ENCODE measurements at places on chromosomes 4 and X. TPM values are rescaled to one million over a fixed set of nuclear protein-coding genes. Genes with fewer than 3 reads are reported as not detected.

DNA sequence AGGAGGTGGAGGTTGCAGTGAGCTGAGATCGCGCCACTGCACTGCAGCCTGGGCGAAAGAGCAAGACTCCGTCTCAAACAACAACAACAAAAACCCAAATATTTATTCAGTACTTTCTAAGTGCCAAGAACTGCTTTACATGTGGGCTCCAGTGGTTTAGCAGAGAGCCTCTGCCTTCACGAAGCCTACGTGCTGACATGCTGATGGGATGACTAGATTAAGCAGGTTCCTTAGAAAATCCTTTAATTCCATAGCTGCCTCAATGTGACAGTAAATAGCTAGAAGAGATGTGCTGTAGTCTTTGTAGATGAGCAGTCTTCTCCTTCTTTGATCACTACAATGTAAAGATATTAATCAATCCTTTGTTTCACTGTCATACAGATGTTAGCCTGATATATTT, 49.6 kb downstream of the TAPT1 start:
- DNase-seq = no peak

- no peak for DNase-seq
Measured at GRCh38 chrX:23554304-23554703, 113.0 kb upstream of the PRDX4 start.

DNA sequence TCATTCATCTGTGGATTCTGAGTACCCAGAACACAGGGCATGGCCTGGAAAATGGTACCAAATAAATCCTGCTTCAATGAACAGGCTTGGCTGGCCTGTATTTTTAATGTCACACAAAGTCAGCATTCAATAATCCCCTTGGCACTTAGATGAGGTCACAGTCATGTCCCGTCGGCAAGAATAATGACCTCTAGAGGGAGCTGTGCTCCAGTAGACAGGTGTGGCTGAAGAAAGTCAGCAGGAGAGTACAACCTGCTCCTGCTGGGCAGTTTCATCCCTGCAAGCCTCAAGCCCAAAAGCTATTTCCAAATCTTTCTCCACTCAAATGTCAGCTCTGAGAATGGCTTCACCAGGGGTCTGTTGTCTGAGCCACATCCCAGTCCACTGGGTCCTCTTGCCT, 404.0 kb upstream of the F9 start:
- DNase-seq = no peak

The TBC1D25 gene
- 13.0 TPM for total RNA-seq

- DNase-seq = no peak
Measured at GRCh38 chrX:9865804-9866472, 79.7 kb downstream of the SHROOM2 start.

The GLRA2 gene
- not detected for total RNA-seq

DNA sequence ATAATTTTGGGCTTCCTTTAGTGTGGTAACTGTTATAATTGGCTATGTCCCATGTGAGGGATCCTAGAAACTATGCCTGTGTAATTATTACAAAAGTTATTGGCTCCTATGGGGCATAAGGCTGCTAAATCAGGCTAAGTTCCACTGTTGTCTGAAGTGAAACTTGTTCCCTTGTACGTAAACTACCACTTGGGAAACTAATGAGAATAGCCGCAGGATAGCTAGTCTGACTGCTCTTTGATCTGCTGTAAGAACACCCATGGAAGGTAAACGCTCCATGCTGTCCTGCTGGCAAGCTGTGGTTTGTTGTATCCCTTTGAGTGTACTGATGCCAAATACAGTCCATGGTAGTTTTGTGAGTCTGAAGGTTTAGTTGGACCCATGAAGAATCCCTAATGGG, 9.3 kb upstream of the MAOA start:
- no peak for DNase-seq

The IL3RA gene
- total RNA-seq = 7.4 TPM

GRCh38 chr4:129145222-129145730, 49.3 kb downstream of the C4orf33 start:
- DNase-seq = no peak

- no peak for DNase-seq
Measured at GRCh38 chr4:37890801-37891259, at the start of gene TBC1D1. Gene TBC1D1, plus strand, starts transcription at chr4:37891084. Its CDS starts 11,012 bp downstream, at chr4:37902096.

DNA sequence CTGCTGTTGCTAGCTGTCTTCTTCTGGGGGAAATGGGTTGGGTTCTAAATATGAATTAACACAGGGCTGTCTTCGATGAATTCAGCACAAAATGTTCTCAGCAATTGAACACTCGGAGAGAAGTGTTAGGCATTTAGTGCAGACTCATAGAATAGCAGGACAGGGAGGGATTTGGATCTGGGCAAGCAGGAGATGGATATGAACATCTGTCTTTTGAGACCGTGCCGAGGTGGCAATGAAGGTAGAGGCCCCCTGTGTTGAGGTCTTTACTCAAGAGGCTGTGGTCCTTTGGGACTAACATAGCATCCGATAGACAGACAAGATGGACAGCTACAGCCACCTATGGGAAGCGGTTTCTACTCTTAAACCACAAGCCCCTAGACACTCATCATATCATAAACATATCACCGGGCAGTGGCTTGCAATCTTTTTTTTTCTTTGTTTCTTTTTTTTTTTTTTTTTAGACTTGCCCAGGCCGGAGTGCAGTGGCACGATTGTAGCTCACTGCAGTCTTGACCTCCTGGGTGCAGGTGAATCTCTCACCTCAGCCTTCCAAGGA, 6.7 kb downstream of the CD99 start:
- no peak for DNase-seq

The MAGEB16 gene
- not detected for total RNA-seq

GRCh38 chr4:103934178-103934789, 214.5 kb upstream of the TACR3 start:
- DNase-seq = no peak

All from breast epithelium (tissue), 4 donors.